Activated naive CD4-positive, alpha-beta T cell (primary cell): ENCODE measurements at places on chromosomes 1 and 21.
A peak's percentile ranks its signal among the peaks of the same experiment; 100 is the strongest.

GRCh38 chr1:231935856-231936255, 309.3 kb downstream of the DISC1 start:
- DNase-seq = no peak

DNA sequence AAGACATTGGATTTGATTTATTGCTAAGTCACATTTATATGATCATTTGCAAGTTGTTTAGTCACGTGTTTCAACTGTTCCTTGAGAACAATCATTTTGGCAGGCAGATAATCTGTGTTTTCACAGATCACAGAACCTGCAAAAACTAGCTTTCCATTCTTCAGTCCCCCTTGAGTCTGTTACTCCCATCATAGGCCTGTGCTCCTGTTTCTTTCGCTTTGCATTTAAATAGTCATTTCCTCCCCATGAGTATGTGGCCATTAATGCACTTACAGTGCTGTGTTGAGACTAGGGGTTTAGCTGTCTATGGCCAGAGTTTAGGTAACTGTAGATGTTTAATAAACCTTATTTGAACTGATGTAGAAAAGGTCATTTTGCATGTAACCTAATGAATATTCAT, 214.5 kb downstream of the PATJ start:
- DNase-seq = no peak

DNA sequence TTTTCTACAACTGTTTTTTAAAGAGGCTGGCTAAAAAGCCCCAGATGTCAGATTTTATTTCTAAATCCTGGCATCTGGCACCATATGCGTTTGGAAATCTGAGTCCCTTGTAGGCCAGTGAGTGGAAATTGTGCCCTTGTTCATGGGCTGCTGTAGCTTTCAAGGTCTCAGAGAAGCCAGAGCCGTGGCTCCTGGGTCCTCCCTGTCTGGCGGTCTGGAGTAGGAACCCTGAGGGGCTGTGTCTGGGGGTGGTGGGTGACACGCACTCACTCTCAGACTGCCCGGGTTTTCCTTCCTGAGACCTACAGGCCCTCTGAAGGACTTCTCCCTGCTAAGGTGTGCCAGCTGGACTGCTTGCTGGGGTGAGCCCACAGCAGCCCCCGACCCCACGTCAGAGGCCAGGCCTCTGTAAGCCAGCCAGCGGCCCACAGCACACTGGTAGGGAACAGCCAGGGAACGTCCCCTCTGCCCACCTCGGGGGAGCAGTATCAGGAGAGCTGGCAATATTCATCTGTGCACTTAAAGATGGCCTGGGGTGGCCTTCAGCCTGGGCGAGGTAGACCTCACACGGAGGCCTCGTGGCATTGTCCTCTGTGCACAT, 151.5 kb downstream of the PEX14 start:
- DNase-seq = no peak

DNA sequence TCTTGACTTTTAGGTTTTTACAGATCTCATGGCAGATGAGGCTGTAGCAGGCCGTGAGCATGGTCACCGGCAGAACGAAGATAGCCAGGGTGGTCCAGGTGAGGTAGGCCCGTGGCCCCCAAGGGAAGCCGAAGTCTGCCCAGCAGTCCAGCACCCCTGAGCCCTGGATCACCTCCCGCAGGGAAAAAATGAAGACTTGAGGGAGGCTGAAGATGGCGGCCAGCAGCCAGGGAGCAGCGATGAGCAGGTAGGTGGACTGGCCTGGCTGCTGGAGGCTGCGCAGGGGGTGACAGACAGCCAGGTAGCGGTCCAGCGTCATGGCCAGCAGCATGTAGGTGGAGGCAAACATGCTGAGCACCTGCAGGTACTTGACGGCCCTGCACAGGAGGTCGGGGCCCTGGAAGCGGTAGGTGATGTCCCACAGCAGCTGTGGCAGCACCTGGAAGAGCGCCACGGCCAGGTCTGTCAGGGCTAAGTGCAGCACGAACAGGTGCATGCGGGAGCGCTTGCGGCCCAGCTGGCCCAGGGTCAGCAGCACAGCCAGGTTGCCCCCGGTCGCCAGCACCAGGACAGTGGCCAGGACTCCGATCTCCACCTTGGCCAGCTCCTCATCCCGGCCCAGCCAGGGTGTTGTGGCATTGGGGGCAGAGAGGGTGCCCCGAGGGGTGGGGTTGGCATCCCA, 856 bp downstream of the AVPR1B start:
- no peak for DNase-seq

GRCh38 chr1:149997585-149998262, 12.8 kb downstream of the OTUD7B start:
- no peak for DNase-seq

DNA sequence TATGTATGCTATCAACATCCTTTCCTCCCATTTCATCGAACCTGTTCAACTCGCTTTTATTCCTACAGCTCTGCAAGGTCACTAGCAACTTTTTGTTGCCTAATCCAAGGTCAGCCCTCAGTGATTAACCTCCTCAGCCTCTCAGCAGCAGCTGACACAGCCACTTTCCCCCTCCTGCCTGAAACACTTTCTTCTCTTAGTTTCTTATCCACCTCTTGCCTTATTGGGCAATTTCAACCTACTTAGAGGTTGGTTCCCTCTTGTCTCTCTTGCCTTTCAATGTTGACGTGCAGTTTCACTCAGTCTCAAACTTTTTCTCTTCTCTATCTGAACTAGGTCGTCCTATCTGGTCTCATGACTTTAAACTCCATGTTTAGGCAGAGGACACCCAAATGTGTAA, 156.3 kb downstream of the C1orf94 start:
- no peak for DNase-seq

DNA sequence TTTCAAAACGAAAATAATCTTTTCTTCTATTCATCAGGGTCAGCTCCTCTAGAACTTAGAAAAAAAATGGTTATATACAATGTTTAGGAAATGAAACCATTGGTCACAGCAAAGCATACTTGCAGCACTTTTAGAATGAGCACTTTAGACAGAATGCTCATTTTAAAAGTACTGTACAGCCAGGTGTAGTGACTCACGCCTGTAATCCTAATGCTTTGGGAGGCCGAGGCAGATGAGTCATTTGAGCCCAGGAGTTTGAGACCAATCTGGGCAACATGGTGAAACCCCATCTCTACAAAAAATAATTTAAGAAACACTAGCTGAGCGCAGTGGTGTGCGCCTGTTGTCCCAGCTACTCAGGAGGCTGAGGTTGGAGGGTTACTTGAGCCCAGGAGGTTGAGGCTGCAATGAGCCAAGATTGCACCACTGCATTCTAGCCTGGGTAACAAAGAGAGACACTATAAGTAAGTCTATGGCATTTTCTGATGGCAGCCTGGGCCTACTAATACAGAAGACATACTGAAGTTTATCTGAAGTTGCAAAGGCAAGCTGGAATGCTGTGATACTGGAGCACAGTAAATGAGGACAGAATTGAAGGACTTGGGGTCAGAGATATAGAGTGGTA, 48.9 kb upstream of the ZNF326 start:
- DNase-seq = no peak

- DNase-seq = no peak
These were observed 25.9 kb downstream of the HSD3B2 start for GRCh38 chr1:119440721-119441307.

GRCh38 chr1:233480198-233480597, 133.7 kb upstream of the KCNK1 start:
- no peak for DNase-seq

GRCh38 chr1:115373305-115373704, 35.3 kb upstream of the NGF start:
- DNase-seq = no peak

DNA sequence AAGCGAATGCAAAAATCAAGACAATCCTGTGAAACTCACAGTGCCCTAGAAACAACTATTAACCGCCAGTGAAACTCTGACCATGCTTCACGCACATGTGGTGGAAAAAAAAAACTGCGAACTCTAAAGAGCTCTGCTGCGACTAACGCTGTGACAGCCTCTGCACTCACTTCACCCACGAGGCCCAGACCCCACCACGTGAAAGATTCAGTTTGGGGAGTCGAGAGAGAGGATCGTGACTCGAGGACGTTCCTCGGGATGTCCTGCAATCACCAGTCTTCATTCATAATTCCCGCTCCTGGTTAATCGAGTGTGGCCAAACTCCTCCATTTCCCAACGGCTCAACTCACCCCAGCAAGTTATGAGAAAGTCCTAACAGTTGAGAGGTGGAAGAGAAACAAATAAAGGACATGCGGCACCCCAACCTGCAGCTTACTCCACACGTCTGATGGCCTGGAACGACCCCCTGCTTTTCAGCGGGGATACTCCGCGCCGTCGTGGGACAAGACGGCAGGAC, 1.1 kb downstream of the SERBP1 start:
- DNase-seq = peak; percentile 26

GRCh38 chr1:160429702-160430535, 29.6 kb downstream of the VANGL2 start:
- DNase-seq = no peak

- no peak for DNase-seq
These were observed 14.5 kb downstream of the BRINP2 start for GRCh38 chr1:177185209-177185608.

- peak; percentile 76 for DNase-seq
These were observed 3.0 kb downstream of the AURKAIP1 start for GRCh38 chr1:1371746-1372711.

DNA sequence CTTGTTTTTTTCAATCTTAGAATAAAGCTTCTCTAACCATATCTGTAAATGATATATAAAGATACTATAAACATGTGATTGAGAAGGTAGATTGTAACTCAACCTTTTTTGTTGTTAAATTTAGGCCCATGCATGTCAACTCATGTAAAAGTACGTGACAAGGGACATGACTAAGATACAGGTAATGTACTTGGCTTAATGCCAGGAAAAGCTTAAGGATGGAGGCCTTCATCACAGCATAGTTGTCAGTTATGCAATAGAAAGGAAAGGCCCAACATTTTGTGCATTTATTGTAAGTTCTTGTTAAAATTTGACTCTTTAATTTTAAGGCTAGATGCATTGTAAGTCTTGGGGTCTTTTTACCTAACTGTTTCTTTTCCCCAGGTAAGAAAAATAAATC, 305.1 kb downstream of the LTN1 start:
- DNase-seq = no peak

GRCh38 chr1:111219557-111220286, 7.8 kb upstream of the CHI3L2 start:
- DNase-seq = no peak

DNA sequence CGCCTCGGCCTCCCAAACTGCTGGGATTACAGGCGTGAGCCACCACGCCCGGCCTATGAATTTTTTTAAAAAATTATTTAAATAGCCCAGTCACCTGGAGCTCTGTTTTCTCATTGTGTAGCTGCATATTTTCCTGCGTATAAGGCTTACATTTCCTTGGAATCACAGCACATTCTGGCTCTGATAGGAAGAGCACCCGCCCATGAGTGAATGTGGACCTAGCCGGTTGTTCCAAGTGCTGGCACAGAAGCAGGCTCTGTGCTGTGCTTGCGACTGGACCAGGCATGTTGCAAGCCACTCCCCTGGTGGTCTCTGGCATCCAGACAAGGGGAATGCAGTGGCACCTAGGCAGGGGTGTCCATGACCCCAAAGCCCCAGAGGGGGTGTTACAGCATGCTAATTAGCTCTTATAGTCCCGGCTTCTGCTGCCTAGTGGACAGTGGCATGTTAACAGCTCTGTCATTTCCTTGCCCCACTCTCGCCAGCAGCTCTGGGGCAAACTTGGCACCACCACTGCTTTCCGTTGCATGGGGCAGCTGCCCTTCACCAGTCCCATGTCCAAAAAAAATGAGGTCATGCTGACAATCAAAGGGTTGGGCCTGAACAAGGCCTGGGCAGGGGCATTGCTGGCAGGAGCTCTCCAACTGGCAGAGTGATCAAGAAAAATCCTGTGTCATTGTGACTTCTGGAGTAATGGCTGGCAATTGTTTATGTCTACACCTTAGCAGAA, 5.2 kb upstream of the VTCN1 start:
- DNase-seq = no peak
